A172 (cell line): ENCODE measurements at places on chromosomes 1 and 21. TPM values are rescaled to one million over a fixed set of nuclear protein-coding genes. Genes with fewer than 3 reads are reported as not detected.
A peak's percentile ranks its signal among the peaks of the same experiment; 100 is the strongest.

GRCh38 chr1:84078108-84078841 lies 65.8 kb upstream of the PRKACB start:
- peak; percentile 12 for DNase-seq

DNA sequence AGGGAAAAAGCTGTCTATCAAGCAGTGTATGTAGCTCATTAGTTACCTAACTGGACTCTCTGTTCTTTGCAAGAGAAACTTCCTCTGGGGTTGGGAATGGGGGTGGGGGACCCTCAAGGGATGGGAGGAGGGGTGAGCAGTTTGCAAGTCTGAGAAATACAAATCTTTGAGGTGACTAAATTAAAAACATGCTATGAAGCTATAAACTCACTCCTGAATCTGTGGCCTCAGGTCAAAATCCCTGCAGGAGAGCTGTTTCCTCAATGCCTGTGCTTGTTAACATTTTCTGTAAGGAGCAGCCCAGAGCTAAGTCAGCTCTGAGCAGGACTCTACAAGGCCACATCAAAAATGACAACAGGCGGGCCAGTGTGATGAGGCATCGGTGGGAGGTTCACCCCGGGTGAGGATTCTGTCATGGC lies 32.8 kb upstream of the PTPRC start:
- no peak for DNase-seq

DNA sequence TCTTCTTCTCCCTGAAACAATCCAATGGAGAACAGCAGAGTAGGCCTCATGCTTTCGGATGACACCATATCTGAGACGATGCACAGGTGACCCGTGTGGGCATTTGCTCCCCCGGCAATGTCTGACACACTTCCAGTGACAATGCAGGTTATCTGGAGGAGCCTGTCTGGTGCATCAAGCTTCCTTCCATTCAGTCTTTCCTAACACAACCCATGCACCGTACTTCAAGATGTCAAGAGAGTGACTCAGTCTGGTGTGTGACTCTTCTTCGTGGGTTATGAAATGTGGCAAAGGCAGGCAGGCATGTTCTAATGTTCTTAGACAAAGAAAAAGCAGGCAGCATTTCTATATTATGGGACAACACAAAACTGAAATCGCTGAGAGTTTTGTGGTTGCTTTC lies 159.1 kb downstream of the EDEM3 start:
- DNase-seq = peak; percentile 18

DNA sequence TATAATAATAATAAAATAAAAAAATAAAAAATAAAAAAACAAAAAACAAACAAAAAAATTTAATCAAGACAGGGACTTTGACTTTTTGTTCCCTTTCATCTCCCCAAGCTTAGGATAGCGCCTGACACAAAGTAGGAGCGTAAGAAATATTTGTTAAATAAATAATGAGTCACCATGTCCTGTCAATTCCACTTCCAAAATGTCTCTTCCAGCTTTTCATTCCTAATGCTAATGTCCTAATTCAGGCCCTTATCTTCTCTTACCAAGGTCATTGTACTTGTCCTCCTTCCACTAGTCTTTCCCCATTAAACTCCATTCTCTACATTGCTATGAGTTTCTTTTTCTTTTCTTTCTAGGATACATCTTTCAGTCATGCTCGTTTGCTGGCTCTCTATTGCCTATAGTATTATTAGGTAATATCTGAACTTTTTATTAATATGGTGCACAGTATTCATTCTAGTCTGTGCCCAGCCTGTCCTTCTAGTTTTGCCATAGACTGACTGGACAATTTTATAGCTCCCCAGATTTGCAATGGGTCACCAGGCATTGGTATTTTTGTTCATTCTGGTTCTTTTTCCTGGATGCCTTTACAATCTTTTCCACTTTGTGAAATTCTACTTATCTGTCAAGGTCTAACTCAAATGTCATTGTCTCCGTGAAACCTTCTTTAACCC lies 11.4 kb downstream of the NEXN start:
- no peak for DNase-seq

DNA sequence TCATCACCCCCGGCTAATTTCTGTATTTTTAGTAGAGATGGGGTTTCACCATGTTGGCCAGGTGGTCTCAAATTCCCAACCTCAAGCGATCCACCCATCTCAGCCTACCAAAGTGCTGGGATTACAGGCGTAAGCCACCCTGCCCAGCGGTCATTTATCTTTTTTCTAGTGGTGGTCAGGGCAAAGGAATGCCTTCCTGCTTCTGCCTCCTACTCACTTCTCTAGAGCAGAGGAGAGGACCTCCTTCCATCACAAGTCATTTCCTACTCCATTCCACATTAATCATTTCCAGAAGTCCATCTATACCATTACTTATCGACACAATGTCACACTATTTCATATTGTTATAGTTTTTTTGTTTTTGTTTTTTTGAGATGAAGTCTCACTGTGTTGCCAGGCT lies 13.3 kb downstream of the FBXO42 start:
- no peak for DNase-seq

GRCh38 chr1:159008744-159009188 lies 941 bp upstream of the IFI16 start:
- peak; percentile 19 for DNase-seq

DNA sequence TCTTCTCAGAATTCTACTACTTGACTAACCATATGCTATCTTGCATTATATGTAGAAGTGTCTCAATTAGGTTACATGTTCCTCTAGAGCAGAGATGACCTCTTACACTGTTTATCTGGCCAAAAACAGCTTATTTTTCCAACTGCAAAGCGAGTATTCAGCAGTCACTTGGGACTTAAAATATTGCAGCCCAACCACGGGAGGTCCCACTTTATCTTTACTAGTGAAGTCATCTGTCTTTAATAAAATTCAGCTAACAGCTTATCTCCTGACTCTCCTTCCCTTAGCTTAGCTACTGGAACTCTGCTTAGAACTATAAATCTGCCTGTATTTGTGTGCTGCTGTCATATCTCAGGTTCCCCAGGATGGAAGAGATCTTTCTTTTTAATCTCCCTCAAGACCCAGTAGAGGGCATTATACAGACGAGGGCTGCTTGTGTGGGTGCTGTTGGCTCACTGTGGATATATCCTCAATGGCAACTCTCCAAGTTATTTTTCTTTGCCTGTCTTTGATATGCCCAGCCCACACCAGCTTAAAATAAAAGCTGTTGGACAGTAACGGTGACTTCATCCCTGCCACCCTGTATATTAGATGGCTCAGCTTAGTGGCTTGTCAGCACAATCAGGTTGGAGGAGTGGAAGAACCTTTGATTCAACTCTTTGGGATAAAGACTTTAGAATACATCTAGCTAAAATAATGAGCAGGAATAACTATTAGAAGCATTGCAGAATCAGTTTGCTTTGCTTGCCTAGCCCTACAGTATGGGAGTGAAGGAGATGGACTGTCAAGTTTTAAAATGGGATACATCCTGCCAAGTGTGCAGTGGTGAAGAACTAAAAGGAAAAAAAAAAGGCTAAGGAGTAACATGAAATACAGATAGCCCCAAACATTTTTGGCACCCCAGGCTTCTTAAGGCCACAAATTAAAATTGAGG lies 9.6 kb downstream of the ENSA start:
- peak; percentile 98 for DNase-seq

GRCh38 chr1:51551081-51551480 lies 32.0 kb upstream of the EPS15 start:
- no peak for DNase-seq

DNA sequence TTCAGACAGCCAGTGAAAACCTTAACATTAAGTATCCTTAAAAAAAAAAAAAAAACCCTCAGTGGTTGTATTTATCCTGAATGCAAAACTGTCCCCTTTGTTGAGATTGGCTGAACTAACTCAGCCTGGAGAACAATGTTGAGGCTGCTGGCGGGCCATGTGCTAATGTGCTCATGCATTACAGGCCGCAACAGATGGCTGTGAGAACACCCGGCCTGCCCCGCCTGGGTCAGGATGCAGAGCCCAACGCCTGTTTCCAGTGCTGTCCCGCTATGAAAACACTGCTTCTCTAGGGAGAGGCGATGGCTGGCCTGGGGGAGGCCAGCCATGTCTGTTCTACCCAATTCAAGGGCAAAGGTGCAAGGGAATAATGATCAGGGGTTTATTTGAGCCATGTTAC lies 13.8 kb downstream of the OLIG2 start:
- DNase-seq = no peak

- DNase-seq = no peak
These were observed 42.5 kb downstream of the PGM1 start for GRCh38 chr1:63635681-63636080.

- DNase-seq = peak; percentile 42
These were observed 253.2 kb downstream of the CRB1 start for GRCh38 chr1:197521118-197521739.

Gene CYYR1
- total RNA-seq = not detected in 2 replicates

Gene RNU1-4
- total RNA-seq = under 0.01 and 255 TPM in 2 replicates

Gene ATP1A2
- 0.22 and 0.84 TPM in 2 replicates for total RNA-seq

Gene KCNJ9
- not detected in 2 replicates for total RNA-seq

Gene AGL
- 8.5 and 8.8 TPM in 2 replicates for total RNA-seq

Gene SGIP1
- total RNA-seq = 0.34 TPM in 1 of 2 replicates, not detected in the other

Gene ABCA4
- total RNA-seq = not detected in 2 replicates

Gene SLC2A5
- total RNA-seq = not detected in 2 replicates

Gene HMGB4
- total RNA-seq = not detected in 2 replicates

Gene CRABP2
- 5.4 and 6.3 TPM in 2 replicates for total RNA-seq

Gene RNU1-2
- total RNA-seq = under 0.01 and 255 TPM in 2 replicates
